ENCODE measurements at places on chromosomes 11 and 22.

- no peak for DNase-seq
Observed at GRCh38 chr22:29773233-29773632, 6.1 kb downstream of the UQCR10 start.

- peak; percentile 8 for DNase-seq
Observed at GRCh38 chr11:3642071-3642951, 519 bp upstream of the ART5 start.

- no peak for DNase-seq
Observed at GRCh38 chr11:18618342-18619025, 15.7 kb downstream of the SPTY2D1 start.

DNA sequence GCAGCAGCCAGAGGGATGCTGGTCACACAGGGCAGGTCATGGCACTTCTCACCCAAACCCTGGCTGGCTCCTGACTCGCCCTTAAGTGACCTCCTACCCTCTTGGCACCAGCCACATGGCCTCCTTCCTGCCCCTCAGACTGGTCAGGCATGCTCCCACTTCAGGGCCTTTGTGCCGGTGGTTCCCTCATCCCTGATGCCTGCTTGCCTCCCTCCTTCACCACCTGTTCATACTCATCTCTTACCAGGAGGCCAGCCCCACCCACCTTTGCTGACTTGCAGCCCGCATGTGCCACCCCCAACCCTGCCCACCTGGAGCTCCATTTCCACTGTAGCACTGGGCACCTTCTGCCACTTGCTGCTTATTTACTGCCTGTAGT is 20.1 kb downstream of the GNAZ start:
- DNase-seq, result no peak

- peak; percentile 51 for DNase-seq
Observed at GRCh38 chr22:26671317-26672059, 14.1 kb downstream of the MIAT start.

- DNase-seq, result no peak
Observed at GRCh38 chr11:120657306-120658070, 145.9 kb downstream of the GRIK4 start.

GRCh38 chr22:19325296-19325948 is 33.9 kb upstream of the CLTCL1 start:
- no peak for DNase-seq

DNA sequence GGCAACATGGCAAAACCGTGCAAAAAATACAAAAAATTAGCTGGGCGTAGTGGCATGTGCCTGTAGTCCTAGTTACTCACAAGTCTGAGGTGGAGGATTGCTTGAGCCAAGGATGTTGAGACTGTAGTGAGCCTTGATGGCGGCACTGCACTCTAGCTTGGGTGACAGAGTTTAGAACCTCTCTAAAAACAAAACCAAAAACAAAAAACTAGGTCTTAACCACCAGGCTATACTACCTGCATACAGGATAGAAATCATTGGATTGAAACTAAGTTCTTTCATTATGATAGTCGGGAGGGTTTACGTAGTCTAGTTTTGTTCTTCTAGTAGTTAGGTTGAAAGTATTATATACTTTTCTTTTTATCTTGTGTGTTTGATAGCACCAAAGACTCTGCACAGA is 5.8 kb downstream of the RNF214 start:
- DNase-seq, result no peak

DNA sequence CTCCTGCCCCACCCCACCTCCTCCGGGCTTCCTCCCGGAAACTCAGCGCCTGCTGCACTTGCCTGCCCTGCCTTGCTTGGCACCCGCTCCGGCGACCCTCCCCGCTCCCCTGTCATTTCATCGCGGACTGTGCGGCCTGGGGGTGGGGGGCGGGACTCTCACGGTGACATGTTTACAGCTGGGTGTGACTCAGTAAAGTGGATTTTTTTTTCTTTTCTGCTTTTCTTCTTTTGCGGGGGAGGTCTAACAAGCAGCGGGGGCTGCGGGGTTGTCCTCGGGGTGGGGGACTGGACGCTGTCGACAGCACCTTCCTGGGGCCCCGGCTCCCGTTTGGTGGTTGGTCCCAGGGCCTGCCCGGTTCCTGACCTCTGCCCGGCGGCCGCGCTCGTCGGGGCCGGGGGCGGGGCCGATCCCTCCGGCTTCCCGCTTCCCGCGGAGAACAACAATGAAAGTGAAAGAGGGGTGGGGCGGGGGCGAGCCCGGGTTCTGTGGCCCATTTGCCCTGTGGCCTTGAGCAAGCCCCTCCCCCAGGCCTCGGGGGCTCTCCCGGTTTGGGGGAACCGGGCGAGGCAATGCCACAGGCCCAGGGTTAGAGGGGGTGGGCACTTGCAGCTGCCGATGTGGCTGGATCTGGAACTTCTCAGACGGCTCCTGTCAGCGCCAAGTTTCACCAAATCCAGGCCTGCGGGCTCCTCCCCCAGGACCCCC is 975 bp upstream of the MDK start:
- peak; percentile 30 for DNase-seq

DNA sequence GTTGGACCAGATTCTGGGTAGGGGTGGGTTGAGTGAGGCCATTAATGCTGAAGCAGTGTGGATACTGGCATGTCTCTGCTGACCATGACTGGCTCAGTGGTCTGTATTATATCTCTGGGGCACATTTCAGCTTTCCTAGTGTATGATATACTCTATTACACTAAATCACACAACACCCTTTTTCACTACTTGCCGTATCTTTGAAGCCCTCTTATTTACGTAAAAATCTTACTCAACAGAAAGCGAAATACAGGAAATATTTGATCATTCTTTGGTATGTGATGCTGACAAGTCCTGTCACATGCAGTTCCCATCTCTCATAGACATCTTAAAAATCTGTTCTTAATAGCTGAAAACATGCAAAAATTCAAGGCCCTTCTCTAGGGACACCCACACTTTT is 40.3 kb downstream of the OR5B17 start:
- DNase-seq, result no peak

Measured in activated CD8-positive, alpha-beta memory T cell treated with anti-CD3 and anti-CD28 coated beads for 4 hours (primary cell).